Hair follicular keratinocyte (primary cell): ENCODE measurements at places on chromosomes 4 and X. TPM values are rescaled to one million over a fixed set of nuclear protein-coding genes. Genes with fewer than 3 reads are reported as not detected.

CEP135 gene
- 2.1 and 4.3 TPM in 2 replicates for total RNA-seq

SPON2 gene
- total RNA-seq: 0.08 and 4.7 TPM in 2 replicates

CHIC2 gene
- 24.6 and 47.2 TPM in 2 replicates for total RNA-seq

TSPAN5 gene
- 39.5 and 55.4 TPM in 2 replicates for total RNA-seq

ATP1B4 gene
- total RNA-seq: not detected in 2 replicates

CT83 gene
- not detected in 2 replicates for total RNA-seq

RPS6KA3 gene
- 22.0 and 24.4 TPM in 2 replicates for total RNA-seq

TRIM2 gene
- 5.0 and 6.5 TPM in 2 replicates for total RNA-seq

EBP gene
- total RNA-seq: 198 and 217 TPM in 2 replicates

KCTD8 gene
- 0.15 TPM in 1 of 2 replicates, not detected in the other for total RNA-seq

SYNPO2 gene
- total RNA-seq: 0.11 and 0.31 TPM in 2 replicates

RASGEF1B gene
- 0.53 and 2.3 TPM in 2 replicates for total RNA-seq

HSFX4 gene
- not detected in 2 replicates for total RNA-seq

OTC gene
- total RNA-seq: not detected in 2 replicates

SERTM2 gene
- not detected in 2 replicates for total RNA-seq

PSAPL1 gene
- not detected in 2 replicates for total RNA-seq

TMEM164 gene
- 17.0 and 24.6 TPM in 2 replicates for total RNA-seq

ARX gene
- not detected in 2 replicates for total RNA-seq

SHROOM4 gene
- total RNA-seq: 0.84 and 2.3 TPM in 2 replicates

TFE3 gene
- 41.8 and 59.8 TPM in 2 replicates for total RNA-seq

GRK4 gene
- total RNA-seq: 3.4 and 3.7 TPM in 2 replicates

GALNT7 gene
- total RNA-seq: 9.1 and 15.5 TPM in 2 replicates

ART3 gene
- total RNA-seq: 0.31 and 0.49 TPM in 2 replicates

ZNF141 gene
- 1.9 and 3.1 TPM in 2 replicates for total RNA-seq

DNAAF6 gene
- total RNA-seq: not detected in 2 replicates

TGIF2LX gene
- not detected in 2 replicates for total RNA-seq

UGT2B15 gene
- total RNA-seq: not detected in 2 replicates

HSFX1 gene
- 0.08 TPM in 2 replicates for total RNA-seq

CORIN gene
- total RNA-seq: 0.16 TPM in 1 of 2 replicates, not detected in the other

IL3RA gene
- total RNA-seq: not detected in 2 replicates

MAGEA12 gene
- total RNA-seq: not detected in 2 replicates

FABP2 gene
- not detected in 2 replicates for total RNA-seq

SPANXB1 gene
- not detected in 2 replicates for total RNA-seq

STPG2 gene
- total RNA-seq: not detected in 2 replicates

HSD17B10 gene
- total RNA-seq: 102 and 128 TPM in 2 replicates
